ENCODE measurements at places on chromosomes 12 and 14. TPM values are rescaled to one million over a fixed set of nuclear protein-coding genes. Genes with fewer than 3 reads are reported as not detected.

Gene SLC5A8
- total RNA-seq, result 0.08 TPM

Gene NINJ2
- not detected for total RNA-seq

Gene SHMT2
- total RNA-seq, result 338 TPM

Gene RERGL
- not detected for total RNA-seq

Gene GYS2
- total RNA-seq, result not detected

Gene RIMBP2
- total RNA-seq, result 0.19 TPM

Gene HECTD4
- total RNA-seq, result 5.8 TPM

Gene SLC24A4
- total RNA-seq, result 0.08 TPM

Gene GTF2H3
- total RNA-seq, result 41.3 TPM

Gene PLCZ1
- not detected for total RNA-seq

Gene KRT6A
- total RNA-seq, result 3,851 TPM

Gene KRT83
- not detected for total RNA-seq
